SW 1271 (cell line): ENCODE measurements at places on chromosomes 5 and 9.
A peak's percentile ranks its signal among the peaks of the same experiment; 100 is the strongest.

DNA sequence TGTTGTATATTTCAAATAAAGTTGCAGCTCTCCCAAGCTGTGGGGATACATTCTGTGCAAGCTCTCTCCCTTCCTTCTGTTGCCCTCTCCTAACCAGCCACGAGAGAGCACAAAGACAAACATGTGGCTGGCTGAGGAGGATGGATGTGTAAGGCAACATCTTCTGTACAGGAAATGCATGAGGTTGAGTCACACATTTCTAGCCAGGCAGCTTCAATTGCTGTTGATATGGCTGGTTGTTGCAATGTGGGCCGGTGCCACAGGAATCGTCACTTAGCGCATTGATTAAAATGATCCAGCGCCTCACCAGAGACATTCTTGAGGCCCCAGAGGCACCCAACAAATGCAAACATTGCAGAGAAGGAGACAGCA is 207.1 kb downstream of the ICE1 start:
- no peak for DNase-seq

DNA sequence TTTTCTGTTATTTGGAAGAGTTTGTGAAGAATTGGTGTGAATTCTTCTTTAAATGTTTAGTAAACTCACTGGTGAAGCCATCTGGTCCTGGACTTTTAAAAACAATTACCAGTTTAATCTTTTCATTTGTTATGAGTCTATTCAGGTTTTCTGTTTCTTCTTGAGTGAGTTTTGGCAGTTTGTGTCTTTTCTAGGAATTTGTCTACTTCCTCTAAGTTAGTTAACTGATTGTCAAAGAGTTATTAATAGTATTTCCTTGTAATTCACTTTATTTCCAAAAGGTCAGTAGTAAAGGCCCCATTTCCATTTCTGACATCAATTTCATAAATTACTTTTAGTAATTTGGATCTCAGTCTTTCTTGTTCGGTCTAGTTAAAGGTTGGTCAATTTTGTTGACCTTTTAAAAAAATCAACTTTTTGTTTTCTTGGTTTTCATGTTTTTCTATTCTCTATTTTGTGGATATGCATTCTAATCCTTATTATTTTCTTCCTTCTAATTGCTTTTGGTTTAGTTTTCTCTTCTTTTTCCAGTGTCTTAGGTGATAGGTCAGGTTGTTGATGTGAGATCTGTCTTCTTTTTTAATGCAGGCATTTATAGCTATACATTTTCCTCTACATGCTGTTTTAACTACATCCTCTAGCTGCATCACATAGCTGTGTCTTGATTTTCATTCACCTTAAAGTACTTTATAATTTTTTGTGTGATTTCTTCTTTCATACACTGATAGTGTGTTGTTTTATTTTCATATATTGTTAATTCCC is 7.3 kb upstream of the SMIM3 start:
- no peak for DNase-seq

GRCh38 chr5:116478491-116478890 is 96.1 kb downstream of the SEMA6A start:
- no peak for DNase-seq

DNA sequence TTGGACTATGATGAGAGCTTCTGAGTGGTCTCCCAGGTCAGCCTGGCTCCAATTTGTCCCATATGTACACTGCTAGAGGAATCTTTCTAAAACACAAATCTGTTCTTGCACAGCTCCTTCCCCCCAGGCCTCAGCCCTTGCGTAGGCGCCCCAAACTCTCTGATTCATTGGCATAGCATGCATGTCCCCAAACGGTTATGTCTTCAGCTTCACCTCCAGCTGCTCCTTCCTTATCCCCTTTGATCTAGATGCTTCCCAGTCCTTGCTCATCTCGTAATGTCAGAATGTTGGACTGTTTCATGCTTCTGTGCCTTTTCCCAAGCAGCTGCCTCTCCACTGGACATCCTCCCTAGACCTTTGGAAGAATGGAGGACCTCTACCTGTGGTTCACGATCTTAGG is 60.1 kb upstream of the BASP1 start:
- no peak for DNase-seq

DNA sequence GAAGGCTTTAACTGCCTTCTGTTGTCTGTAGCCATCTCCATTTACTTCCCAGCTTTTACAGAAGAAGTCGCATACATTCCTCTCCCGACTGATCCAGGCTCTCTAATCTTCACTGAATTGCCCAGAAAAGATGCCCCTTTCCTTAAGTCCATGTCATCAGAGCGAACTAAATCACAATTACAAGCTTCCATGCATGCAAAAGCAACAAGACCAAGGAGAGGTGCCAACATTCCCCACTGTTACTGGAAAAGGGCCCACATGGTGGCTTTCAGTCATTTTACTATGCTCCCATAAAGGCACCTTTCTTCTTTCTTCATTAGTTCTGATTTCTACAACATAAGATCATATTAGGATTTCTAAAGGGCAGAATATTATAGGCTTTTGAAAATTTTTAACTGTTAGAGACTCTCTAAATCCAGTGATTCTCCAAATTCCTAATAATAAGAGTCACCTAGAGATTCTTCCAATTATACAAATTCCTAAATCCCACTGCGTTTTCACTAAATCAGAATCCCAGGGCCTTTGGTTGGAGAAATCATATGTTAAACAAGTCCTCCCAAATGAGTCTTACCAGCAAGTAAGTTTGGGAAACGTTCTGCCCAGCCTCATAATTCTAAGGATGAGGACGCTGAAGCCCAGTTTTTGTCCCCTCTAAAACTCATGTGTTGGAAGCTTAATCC is 17.0 kb upstream of the ZFR start:
- DNase-seq: no peak

GRCh38 chr5:138338411-138339090 is 485 bp downstream of the FAM53C start:
- DNase-seq: no peak

GRCh38 chr9:75168270-75169178 is 80.2 kb downstream of the OSTF1 start:
- DNase-seq: no peak

GRCh38 chr5:15267966-15268365 is 232.0 kb upstream of the FBXL7 start:
- no peak for DNase-seq

DNA sequence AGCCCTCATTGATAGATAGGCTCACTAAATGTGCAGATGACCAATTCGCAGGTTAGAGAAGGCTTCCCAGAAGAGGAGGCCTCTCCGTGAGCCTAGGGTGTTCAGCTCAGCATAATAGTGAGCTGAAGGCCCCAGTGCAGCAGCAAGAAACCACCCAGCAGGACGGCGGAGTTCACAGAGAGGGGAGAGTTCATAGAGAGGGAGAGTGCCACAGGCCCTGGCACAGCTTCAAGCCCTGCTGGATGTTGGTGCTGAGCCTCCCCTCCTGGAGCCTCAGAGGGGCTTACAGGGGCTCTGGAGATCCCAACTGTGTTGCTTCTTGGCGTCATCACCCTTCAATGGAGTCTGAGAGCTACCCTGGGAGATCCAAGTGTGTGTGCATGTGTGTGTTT is 2.1 kb downstream of the SLC22A5 start:
- no peak for DNase-seq

GRCh38 chr5:108028412-108028811 is 353.5 kb downstream of the FBXL17 start:
- no peak for DNase-seq

DNA sequence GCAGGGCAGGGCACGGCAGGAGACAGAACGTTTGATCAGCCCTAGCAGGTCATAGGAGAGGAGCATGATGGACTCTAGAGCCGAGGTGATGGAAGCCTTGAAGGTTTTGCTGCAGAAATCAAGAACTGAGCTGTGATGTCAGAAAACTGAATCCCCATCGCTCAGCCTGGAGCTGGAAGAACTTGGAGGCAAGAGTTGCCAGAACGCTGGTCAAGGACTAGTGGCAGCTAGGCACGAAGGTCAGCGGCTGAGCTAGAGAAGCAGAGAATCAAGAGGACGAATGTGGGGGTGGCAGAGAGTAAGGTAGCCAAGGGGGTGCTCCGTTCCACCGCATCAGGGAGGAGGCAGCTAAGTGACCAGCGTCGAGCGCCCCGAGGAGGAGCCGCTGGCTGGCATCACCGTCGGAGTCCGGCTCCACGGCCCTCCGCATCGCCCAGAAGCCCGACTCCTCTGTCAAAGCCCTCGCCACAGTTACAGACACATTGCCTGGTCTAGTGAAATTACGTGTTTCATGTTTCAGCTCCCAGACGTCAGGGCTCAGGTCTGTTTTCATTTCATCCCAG is 1.2 kb upstream of the GALNT10 start:
- no peak for DNase-seq

GRCh38 chr5:147223948-147224791 is 10.7 kb upstream of the STK32A start:
- DNase-seq: peak; percentile 72

DNA sequence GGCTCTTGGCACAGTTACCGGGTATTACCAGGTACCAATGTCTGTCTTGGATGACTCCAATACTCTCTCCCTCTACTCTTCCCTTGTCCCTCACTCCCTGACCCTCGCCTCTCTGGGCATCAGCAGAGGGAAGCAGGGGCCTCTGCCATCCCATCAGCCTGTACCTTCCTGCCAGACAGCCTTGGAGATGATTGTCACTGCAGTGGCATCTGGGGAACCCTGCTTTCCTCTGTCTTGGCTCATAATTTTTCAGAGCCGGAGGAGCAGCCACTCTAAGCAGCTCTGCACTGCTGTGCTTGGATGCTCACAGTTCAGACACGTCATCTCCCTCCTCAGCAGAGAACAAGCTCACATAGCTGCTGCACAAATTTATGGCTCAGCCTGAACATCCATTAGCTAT is 274.1 kb downstream of the SMARCA2 start:
- no peak for DNase-seq
